ENCODE measurements at places on chromosomes 12 and 14. TPM values are rescaled to one million over a fixed set of nuclear protein-coding genes. Genes with fewer than 3 reads are reported as not detected.

DNA sequence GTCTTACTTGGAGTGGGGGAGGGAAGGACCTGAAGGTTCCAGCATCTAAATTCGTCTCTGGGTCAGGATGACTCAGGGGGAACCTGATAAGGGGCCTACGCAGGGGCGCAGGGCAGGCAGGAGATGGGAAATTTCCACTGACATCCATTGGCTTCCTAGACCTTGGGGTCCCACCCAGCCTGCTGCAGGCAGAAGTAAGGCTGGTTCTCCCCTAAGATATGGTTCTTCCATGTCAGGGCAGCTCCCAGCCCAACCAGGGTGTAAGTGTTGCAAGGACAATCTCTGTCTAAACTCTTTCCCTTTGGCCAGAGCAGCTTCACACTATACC is 2.1 kb upstream of the NDRG2 start:
- DNase-seq, result no peak

GRCh38 chr12:90858252-90858651 is 96.7 kb downstream of the CCER1 start:
- DNase-seq, result peak; percentile 11

- peak; percentile 12 for DNase-seq
Observed at GRCh38 chr12:68612202-68612601, 1.5 kb downstream of the RAP1B start.

- DNase-seq, result no peak
Observed at GRCh38 chr12:8606890-8607289, 5.8 kb downstream of the AICDA start.

- DNase-seq, result peak; percentile 85
Observed at GRCh38 chr12:89353823-89354611, 1.7 kb upstream of the DUSP6 start.

DNA sequence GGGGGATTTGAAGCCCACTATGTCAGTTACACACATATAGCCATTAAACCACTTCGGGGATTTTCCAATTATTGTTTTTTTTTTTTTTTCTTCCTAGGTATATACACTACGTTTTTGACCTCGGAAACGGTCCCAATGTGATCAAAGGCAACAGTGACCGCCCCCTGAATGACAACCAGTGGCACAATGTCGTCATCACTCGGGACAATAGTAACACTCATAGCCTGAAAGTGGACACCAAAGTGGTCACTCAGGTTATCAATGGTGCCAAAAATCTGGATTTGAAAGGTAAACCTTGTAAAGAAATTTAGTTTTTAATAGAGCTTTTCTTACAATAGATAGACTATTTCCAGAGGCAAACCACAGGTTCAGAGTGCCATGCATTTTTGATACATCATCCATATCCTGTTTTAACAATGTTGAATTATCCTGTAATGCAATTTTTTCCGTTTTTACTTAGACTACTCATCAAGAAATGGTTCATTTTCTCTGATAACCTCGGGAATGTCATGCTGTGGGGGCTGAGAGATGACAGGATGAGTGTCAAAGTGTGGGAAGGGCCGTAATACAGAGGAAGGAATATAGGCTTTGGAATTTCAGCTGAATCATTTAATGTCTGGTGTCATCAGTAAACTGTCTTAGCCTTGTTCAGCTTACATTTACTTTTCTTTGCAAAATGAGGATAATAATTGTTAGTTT is 797.1 kb downstream of the NRXN3 start:
- peak; percentile 14 for DNase-seq

- DNase-seq, result peak; percentile 79
Observed at GRCh38 chr12:2268471-2269286, 215.9 kb downstream of the CACNA1C start.

PNMA1 gene
- total RNA-seq, result 20.4 TPM

All from RPMI7951 (cell line).